Left cardiac atrium (tissue), 4 donors: ENCODE measurements at places on chromosomes 11 and 22. TPM values are rescaled to one million over a fixed set of nuclear protein-coding genes. Genes with fewer than 3 reads are reported as not detected.

NECTIN1 gene
- 6.6 TPM for total RNA-seq

PLET1 gene
- not detected for total RNA-seq

HTATIP2 gene
- total RNA-seq: 17.5 TPM

MMP8 gene
- not detected for total RNA-seq

GRAMD1B gene
- 3.1 TPM for total RNA-seq

SLC22A8 gene
- total RNA-seq: not detected

CCDC89 gene
- total RNA-seq: 0.39 TPM

MMP10 gene
- not detected for total RNA-seq

MRGPRX4 gene
- total RNA-seq: not detected

SIPA1 gene
- total RNA-seq: 33.0 TPM

AIFM3 gene
- 2.4 TPM for total RNA-seq

C22orf42 gene
- not detected for total RNA-seq

OLFML1 gene
- 16.5 TPM for total RNA-seq

SCGB1D2 gene
- total RNA-seq: 1.2 TPM

PNPLA3 gene
- 5.2 TPM for total RNA-seq

MTMR2 gene
- total RNA-seq: 22.0 TPM

MPPED2 gene
- total RNA-seq: 5.2 TPM

TSPAN32 gene
- total RNA-seq: 15.0 TPM

OR6A2 gene
- total RNA-seq: not detected

TNNI2 gene
- total RNA-seq: 0.52 TPM

KRTAP5-1 gene
- total RNA-seq: not detected

CCDC157 gene
- total RNA-seq: 0.65 TPM

HEPHL1 gene
- not detected for total RNA-seq

ASPHD2 gene
- 0.31 TPM for total RNA-seq

IGSF22 gene
- total RNA-seq: 1.7 TPM

LYVE1 gene
- total RNA-seq: 95.2 TPM

TRIM66 gene
- 2.3 TPM for total RNA-seq

FLRT1 gene
- 1.3 TPM for total RNA-seq

C11orf86 gene
- not detected for total RNA-seq

MFNG gene
- 14.1 TPM for total RNA-seq

KCNQ1OT1 gene
- total RNA-seq: 0.81 TPM

PAX6 gene
- total RNA-seq: not detected

RIMBP3B gene
- total RNA-seq: not detected

OR52I1 gene
- total RNA-seq: not detected

PRODH gene
- 5.6 TPM for total RNA-seq

XKR3 gene
- total RNA-seq: not detected

ART1 gene
- not detected for total RNA-seq

ANAPC15 gene
- total RNA-seq: 45.0 TPM

RIMBP3C gene
- 0.21 TPM for total RNA-seq

SCGB2A2 gene
- not detected for total RNA-seq

GGTLC2 gene
- not detected for total RNA-seq

SLC35C1 gene
- total RNA-seq: 12.4 TPM

MUC5B gene
- not detected for total RNA-seq

CDPF1 gene
- 8.1 TPM for total RNA-seq
